ENCODE measurements at places on chromosomes 3 and 15. TPM values are rescaled to one million over a fixed set of nuclear protein-coding genes. Genes with fewer than 3 reads are reported as not detected.

DNA sequence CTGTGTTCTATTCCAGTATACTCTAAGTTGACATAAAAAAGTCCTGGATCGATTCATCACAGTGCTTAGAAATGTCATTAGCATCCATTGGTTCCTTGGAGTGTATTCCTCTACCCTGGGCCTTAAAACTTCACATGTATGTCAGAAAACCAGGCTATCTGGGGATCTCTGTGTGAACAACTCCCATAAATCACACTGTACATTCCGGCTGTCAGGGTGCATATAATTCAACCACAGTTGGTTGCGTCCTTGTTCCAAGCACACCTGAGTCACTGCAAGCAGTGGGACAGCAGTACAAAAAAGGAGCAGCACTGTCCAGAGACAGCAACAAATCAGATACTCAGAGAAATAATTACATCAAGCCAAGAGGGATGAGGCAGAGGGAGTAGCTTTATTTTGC is 52.4 kb downstream of the PDZRN3 start:
- H3K36me3 ChIP-seq: no peaks in the 10 kb centered on the region
- no peak overlapping the region for H3K27ac ChIP-seq
- no peaks in the 10 kb centered on the region for H3K4me1 ChIP-seq
- no peak overlapping the region for H3K4me3 ChIP-seq

- DNase-seq: no peak
- H3K4me1 ChIP-seq: no peaks in the 10 kb centered on the region
- peaks cover 15% of the 10 kb centered on the region for H3K27me3 ChIP-seq
- no peak overlapping the region for H3K4me3 ChIP-seq
- H3K36me3 ChIP-seq: no peaks in the 10 kb centered on the region
- no peak overlapping the region for H3K27ac ChIP-seq
These were observed 142.0 kb upstream of the TMC3 start for GRCh38 chr15:81516012-81516411.

GRCh38 chr3:30640851-30641250 is 34.5 kb downstream of the TGFBR2 start:
- peak overlapping the region; percentile 66 for H3K4me3 ChIP-seq
- no peak for DNase-seq
- H3K27ac ChIP-seq: peak overlapping the region; percentile 95
- peaks cover 96% of the 10 kb centered on the region for H3K4me1 ChIP-seq

The PAQR5 gene
- 0.07 TPM for total RNA-seq

The TIPIN gene
- total RNA-seq: 35.8 TPM

All from activated T-cell treated with anti-CD3 and anti-CD28 coated beads, Interleukin-2, amount 50 U/mL, for 72 hours (primary cell).